ENCODE measurements at places on chromosomes 12 and 14.

GRCh38 chr14:25053585-25053984 lies 3.6 kb upstream of the STXBP6 start:
- no peak for DNase-seq

- no peak for DNase-seq
These were observed 263.5 kb downstream of the DPF3 start for GRCh38 chr14:72630374-72630773.

GRCh38 chr14:103629503-103630121 lies 601 bp downstream of the KLC1 start:
- peak; percentile 83 for DNase-seq

DNA sequence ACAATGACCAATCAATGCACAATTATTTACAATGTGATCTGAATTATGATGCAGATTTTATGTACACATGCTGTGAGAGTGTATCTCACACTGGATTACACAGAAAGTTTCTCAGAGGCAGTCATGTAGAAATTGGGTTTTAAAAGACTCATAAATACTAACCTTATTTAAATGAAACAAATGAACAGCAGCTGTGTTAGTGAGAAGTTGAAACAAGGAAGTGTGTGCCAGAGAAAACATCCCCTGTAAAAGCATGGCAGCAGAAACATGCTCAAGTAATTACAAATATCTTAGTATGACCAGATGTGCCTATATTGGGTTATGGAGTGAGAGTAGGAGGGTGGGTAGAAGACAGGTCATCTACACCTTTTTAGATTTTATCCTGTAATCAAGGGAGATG lies 723.7 kb downstream of the C12orf50 start:
- no peak for DNase-seq

DNA sequence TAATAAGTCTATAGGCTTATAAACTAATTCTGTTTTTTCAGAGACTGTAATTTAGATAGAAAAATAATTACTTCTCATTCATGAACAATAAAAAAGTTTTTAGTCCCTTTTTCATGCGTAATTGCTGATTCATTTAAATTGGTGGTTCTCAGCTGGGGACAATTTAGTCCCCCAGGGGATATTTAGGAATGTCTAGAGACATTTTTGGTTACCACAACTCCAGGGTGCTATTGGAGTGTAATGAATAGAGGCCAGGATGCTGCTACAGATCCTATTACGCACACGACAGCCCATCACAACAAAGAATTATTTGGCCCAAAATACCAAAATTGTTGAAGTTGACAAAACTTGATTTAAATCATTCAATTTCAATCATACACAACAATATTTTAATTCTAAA lies 22.8 kb upstream of the VCPKMT start:
- no peak for DNase-seq

- DNase-seq, result no peak
These were observed 3.6 kb downstream of the CFL2 start for GRCh38 chr14:34710744-34711143.

- DNase-seq, result no peak
These were observed 9.4 kb downstream of the STON2 start for GRCh38 chr14:81390696-81391095.
